Type B pancreatic cell (in vitro differentiated cells): ENCODE measurements at places on chromosomes 3 and 15. TPM values are rescaled to one million over a fixed set of nuclear protein-coding genes. Genes with fewer than 3 reads are reported as not detected.

GRCh38 chr3:32844322-32844654 lies 26.5 kb downstream of the TRIM71 start:
- no peak for DNase-seq

DNA sequence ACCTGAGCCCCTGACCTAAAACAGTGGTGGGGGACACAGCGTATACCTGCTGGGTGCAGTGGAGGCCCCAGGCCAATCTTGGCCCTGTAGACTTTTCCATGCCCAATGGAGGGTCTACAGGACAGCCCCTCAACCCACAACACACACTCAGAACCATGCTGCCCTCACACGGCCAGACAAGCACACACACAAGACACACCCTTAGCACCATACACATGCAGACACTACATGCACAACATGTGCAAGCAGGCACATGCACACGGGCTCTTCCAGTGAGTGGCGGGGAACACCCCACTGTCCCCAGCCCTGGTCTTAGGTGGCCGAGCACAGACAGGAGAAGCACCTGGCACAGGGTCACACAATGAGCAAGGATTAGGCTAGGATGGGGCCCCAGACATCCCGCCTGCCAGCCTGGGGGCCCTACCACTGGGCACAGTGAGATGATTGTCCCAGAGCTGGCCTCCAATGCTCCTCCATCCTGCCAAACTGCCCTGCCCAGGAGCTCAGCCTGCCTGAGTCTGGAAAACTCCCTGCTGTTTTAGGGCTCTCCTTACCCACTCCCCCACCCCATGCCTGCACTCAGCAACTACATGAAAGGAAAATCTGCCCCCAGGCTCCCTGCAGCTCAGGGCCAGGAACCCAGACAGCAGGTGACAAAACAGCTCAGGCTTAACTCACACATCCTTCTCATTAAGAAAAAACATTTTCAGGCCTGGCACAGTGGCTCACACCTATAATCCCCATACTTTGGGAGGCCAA lies 15.8 kb downstream of the IQSEC1 start:
- DNase-seq, result no peak

DNA sequence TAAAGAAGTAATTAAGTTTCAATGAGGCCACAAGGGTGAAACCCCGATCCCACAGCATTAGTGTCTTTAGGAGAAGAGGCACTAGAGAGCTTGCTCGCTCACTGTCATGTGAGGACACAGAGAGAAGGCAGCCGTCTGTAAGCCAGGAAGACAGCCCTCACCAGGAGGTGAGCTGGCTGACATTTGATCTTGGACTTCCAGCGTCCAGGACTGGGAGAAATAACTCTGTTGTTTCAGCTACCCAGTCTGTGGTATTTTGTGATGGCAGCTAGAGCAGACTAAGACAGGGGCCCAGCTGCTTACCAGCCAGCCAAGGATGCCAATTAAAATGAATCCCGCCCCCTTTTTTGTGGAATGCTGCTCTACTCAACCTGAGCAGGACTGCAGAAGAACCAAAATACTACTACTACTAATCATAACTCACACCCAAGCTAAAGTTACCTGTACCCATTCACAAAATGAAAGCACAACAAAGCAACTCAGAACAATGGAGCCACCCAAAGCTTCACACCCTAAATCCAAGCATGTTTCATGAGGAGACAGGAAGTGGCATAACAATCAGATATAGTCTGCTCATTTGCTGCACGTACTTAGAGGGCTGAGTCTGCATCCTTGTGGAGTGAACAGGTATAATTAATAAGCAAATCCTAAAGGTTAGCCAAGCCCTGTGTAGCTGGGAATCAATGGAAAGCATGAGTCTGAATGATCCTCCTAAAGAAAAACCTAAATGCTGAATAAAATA lies 35.6 kb upstream of the RHCG start:
- DNase-seq, result no peak

GRCh38 chr3:188840290-188840689 lies 331.5 kb upstream of the TPRG1 start:
- DNase-seq, result no peak

DNA sequence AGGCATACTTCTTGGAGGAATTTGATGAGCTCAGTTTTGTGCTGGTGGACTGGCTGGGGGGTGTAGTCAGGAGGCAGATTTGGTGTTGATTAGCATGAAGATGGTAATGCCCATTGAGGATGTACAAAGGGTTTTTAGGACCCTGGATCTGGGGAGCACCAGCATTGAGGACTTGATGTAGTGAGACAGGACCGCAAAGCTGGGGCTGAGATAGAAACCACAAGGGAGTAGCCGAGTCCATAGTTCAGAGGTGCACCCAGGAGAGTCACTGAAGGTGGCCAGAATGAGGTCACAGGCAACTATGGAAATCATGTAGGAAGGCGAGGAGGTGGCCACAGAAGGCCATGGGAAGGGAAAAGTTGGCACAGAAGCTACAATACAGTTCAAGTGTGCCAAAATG lies 2.7 kb upstream of the CDC25A start:
- DNase-seq, result no peak

GRCh38 chr3:8206971-8207617 lies 294.5 kb upstream of the LMCD1 start:
- DNase-seq, result no peak

DNA sequence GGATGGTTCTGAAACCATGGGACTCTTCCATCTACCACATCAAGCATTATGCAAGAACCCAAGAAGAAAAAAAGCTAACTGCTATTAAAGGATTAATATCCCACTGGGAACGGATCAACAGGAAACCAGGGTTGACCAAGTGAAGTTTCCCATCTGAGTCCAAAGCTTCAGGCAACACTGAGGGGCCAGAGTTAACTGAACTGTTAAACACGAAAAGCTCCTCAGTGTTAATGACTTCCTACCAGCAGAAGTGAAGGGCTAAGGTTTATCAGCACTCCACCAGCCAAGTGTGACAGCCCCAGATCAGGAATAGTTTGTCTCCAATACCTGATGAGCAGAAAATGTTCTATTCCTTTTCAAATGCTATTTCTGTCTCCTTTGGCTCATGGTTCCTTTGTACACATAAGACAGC lies 36.7 kb downstream of the PTPN9 start:
- no peak for DNase-seq

DNA sequence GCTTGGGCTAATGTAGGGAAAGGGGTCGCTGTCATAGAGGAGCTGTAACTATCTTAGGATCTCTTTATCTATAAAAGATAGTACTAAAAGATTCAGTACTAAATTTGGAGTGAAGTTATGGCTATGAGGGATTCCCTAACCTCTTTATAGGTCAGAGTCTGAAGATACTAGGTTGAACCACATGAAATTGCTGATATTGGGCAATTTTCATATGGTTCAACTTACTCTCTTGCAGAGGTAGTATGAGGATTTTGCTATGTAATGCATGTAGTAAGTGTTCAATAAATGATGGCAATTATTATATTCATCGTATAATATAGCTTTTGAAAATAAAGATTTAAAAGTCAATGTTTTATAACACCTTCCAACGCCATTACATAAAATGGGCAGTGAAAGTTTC lies 1.9 kb upstream of the TFDP2 start:
- DNase-seq, result no peak

- DNase-seq, result no peak
Measured at GRCh38 chr3:153354641-153355040, 192.6 kb downstream of the RAP2B start.

CELSR3 gene
- 9.8 and 10.2 TPM in 2 replicates for total RNA-seq

GRCh38 chr3:25781145-25781757 lies 2.0 kb downstream of the NGLY1 start:
- no peak for DNase-seq

DNA sequence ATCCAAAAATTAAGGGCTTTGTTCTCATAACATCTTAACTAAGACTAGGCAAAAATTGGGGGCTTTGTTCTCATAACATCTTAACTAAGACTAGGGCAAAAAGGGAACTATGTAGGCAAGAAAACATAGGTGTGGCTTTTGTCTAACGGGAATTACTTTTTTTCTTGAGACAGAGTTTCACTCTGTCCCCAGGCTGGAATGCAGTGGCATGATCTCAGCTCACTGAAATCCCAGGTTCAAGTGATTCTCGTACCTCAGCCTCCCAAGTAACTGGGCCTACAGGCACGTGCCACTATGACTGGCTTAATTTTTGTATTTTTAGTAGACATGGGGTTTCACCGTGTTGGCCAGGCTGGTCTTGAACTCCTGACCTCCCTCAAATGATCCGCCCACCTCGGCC lies 49.8 kb upstream of the CSPG5 start:
- no peak for DNase-seq

DNA sequence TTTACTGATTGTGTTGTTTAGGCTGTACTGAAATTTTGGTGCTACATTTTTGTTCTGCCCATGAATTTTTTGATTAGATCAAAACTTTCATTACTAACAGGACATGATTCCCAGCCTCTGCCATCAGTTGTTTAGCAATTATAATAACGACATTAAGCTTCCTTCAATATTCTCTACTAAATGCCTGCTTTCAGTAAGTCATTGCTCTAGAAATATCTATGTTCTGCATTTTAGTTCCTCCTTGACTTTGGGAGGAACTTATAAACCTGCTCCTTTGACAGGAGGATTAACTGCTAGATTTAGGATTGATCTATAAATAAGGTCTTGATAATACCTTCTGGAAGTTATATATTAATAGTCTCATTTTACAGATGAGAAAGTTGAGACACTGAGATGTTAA lies 269.1 kb downstream of the RAP2B start:
- no peak for DNase-seq

GRCh38 chr15:98812716-98813446 lies 164.5 kb downstream of the IGF1R start:
- DNase-seq, result no peak

DNA sequence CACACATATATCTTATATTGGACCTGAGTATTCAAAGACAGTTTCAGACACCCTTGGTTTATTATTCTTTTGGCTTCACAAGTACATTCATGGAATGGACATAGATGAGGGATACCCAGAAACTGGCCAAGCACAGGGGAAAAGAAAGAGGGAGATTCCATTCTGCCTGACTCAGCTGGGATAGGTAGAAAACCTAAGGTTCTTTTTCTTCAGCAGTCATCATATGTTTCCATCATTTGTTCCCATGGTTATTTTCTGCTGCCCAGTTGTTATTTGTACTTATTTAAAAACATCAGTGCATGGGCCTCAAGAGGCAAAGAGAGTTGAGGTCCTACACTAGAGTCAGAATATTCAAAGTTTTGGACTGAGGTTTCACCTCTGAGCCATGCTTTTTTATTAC lies 91.8 kb downstream of the FILIP1L start:
- DNase-seq, result no peak

GRCh38 chr3:196867155-196867506 lies 589 bp upstream of the SENP5 start:
- DNase-seq, result no peak

IGSF11 gene
- 2.3 and 2.4 TPM in 2 replicates for total RNA-seq

- DNase-seq, result no peak
Measured at GRCh38 chr15:80957556-80957955, 32.1 kb downstream of the MESD start.

- no peak for DNase-seq
Measured at GRCh38 chr15:43991206-43991605, 164.4 kb downstream of the WDR76 start.

DNA sequence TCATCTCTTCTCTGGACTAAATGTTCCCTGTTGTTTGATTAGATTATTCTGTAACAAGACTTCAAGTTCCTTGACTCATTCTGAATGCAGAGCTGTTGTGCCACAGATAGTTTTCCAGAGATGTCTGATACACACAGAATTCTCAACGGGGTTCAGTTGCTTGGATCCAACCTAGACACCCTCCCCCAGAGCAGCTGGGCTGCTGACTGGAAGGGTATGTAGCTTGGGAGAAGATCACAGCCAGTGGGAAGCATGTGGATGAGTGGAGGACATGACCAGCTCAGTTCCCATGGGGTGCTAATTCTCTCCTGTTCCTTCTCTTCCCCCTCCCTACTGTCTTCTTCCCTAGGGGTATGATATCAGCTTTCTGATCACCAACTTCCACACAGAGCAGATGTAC lies 6.6 kb upstream of the TTLL3 start:
- no peak for DNase-seq

TGM4 gene
- total RNA-seq, result not detected in 2 replicates

DNA sequence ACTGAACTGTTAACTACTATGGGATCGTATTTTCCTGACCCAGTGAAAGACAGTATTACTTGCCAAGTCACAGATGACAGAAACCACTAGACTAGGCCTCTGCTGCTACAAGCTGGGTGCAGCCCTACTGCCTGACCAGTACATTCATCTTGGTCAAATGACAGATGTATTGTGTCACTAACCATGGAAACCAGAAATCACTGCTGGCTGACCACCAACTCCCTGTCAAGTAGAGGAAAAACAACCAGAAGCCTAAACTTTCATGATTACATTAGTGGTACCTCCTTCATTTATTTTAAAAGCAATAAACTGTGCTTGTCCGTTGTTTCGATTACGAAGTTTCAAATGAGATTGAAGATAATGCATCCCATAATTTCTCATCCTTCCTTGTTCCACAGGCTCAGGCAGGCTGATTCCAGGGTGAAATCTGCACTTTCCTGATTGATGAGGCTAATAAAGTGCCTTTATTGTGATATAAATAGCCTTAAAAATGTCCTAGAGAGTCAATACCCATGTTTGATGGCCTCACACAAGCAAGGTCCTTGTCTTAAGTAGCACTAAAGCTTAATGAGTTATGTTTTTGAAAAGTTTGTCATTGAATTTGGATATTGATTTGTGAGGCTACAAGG lies 309.7 kb downstream of the LSAMP start:
- no peak for DNase-seq

- DNase-seq, result no peak
Measured at GRCh38 chr3:90056281-90057032, 949.0 kb downstream of the EPHA3 start.

DNA sequence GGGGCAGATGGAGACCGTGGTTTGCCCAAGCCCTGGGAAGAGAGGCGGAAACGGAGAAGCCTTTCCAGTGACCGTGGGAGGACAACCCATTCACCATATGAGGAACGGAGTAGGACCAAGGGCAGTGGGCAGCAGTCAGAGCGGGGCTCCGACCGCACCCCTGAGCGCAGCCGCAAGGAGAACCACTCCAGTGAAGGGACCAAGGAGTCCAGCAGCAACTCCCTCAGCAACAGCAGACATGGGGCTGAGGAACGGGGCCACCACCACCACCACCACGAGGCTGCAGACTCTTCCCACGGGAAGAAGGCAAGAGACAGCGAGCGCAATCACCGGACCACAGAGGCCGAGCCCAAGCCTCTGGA lies 2.0 kb downstream of the RBM15B start:
- no peak for DNase-seq

ZNF660 gene
- total RNA-seq, result 4.0 and 19.2 TPM in 2 replicates

TMA7 gene
- 268 and 281 TPM in 2 replicates for total RNA-seq

DNA sequence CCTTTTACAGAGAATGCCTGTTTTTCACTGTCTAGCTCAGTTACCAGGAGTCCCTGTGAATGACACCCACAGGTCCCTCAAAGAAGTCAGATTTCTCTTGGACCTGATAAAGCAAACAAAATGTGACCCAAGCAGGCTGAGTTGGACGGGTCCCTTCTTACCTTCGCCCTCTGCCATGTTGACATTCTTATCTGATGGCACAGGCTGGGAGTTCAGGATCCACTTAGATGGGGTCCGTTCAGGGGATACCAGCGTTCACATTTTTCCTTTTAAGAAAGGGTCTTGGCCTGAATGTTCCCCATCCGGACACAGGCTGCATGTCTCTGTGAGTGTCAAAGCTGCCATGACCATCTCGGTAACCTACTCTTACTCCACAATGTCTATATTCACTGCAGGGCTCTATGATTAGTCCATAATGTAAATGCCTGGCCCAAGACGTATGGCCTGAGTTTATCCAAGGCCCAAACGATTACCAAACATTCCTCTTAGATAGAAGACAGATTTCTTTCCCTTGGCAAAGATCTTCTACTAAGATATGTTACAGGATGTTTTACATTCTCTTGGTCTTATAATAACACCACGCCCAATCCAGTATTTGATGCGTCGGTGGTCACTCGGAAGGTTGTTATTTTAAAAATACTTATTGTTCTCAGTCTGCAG lies 179.1 kb downstream of the THSD4 start:
- DNase-seq, result no peak
